ENCODE measurements at places on chromosomes 3 and 15. TPM values are rescaled to one million over a fixed set of nuclear protein-coding genes. Genes with fewer than 3 reads are reported as not detected.

DNA sequence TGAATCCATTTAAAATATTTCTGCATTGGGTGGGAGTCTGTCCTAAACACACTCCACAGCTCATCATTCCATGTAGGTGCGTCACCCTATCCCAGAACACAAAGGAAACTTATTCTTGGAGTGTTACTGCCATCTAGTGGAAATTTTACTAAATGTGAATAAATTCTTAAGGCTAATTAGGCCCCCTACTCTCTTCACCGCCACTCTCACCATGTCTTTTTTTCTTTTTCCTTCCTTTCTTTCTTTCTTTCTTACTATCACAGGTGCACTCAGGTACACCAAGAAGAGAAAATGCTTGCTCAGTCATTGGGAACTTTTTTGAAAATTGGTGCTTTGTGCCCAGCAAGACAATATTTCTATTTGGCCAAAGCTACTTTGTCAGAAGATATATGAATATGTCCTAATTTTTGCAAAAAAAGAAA is 26.4 kb upstream of the ATP8B4 start:
- no peaks in the 10 kb centered on the region for H3K36me3 ChIP-seq
- no peak overlapping the region for H3K4me3 ChIP-seq
- no peaks in the 10 kb centered on the region for H3K4me1 ChIP-seq
- H3K27ac ChIP-seq: no peak overlapping the region
- H3K27me3 ChIP-seq: no peaks in the 10 kb centered on the region

Gene TMEM266
- total RNA-seq: 0.21 TPM

- H3K4me1 ChIP-seq: no peaks in the 10 kb centered on the region
- DNase-seq: no peak
- no peaks in the 10 kb centered on the region for H3K36me3 ChIP-seq
- no peak overlapping the region for H3K27ac ChIP-seq
- H3K4me3 ChIP-seq: no peak overlapping the region
- no peaks in the 10 kb centered on the region for H3K27me3 ChIP-seq
Observed at GRCh38 chr3:161171639-161172552, 49.2 kb upstream of the NMD3 start.

Gene ITIH1
- 0.31 TPM for total RNA-seq

DNA sequence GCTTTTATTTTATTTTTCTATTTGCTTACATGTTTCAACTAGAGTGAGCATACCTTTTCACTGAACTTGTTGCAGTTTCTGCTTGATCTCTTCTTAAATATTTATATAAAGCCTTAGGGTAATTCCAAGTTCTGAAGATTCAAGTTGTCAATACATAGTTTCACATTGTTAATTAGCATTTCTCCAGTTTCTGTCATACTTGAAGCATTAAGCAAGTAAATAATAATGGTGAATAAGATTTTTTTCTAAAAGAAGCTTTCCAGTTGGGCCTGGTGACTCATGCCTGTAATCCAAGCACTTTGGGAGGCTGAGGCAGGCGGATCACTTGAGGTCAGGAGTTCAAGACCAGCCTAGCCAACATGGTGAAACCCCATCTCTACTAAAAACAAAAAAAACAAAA is 53.9 kb downstream of the CALML4 start:
- H3K27me3 ChIP-seq: no peaks in the 10 kb centered on the region
- peaks cover 7% of the 10 kb centered on the region for H3K4me1 ChIP-seq
- DNase-seq: no peak
- no peak overlapping the region for H3K27ac ChIP-seq

DNA sequence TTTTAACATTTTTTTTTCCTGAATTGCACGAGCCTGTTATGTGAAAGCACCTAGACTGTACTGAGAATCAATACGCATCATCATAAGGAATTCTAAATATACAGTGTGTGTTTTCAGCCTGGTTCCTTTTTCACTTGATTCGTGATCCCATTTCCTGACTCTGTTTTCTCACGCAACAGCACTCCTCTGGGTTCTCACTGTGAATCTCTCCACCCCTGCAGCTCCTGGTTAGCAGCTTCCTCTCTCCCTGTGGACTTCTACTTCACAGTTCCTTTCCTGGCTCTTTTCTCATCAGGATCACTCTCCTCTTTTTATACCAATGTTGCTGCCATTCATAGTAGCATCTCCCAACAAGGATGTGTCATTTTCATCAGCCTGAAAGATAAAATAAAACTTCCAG is 297.2 kb downstream of the CADM2 start:
- no peaks in the 10 kb centered on the region for H3K36me3 ChIP-seq
- H3K4me3 ChIP-seq: no peak overlapping the region
- no peak overlapping the region for H3K27ac ChIP-seq
- H3K4me1 ChIP-seq: no peaks in the 10 kb centered on the region

Gene PRR20G
- total RNA-seq: not detected

GRCh38 chr3:37610529-37610928 is 251.2 kb upstream of the CTDSPL start:
- peaks cover 3% of the 10 kb centered on the region for H3K4me1 ChIP-seq
- H3K27ac ChIP-seq: no peak overlapping the region
- no peaks in the 10 kb centered on the region for H3K27me3 ChIP-seq
- no peak overlapping the region for H3K4me3 ChIP-seq
- no peaks in the 10 kb centered on the region for H3K36me3 ChIP-seq
- DNase-seq: no peak

DNA sequence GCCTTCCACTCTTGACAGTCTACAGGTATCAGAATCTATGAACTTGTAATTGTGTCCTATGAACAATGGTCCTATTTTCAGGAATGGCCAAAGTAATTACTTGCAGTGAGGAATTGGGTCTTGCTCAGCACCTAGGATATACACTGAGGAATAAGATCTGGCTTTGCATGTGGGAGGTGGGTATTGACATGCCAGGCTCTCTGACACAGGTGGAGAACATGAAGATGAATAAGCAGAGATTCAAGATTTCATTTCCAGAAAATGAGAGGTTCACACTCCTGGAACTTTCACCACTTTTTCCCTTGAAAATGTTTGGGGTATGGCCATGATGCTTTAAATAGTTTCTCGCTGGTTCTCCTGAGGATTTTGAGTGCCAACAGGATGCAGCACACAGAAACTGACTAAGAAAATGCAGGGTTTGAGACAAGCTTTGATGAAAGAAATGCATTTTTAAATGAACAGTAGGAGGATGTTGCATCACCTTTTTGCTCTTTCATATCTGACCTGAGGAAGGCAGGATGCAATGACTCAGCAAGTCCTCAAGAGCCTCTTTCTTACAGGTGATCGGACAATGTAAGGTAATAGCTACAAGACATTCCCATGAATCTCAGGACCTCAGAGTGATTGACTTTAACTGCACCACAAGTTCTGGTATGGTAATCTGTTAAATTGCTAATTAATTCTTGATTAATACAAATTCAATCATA is 3.7 kb downstream of the HRG start:
- H3K36me3 ChIP-seq: no peaks in the 10 kb centered on the region
- H3K27ac ChIP-seq: no peak overlapping the region
- H3K4me1 ChIP-seq: no peaks in the 10 kb centered on the region
- H3K4me3 ChIP-seq: no peak overlapping the region

- H3K4me1 ChIP-seq: no peaks in the 10 kb centered on the region
- DNase-seq: no peak
- no peaks in the 10 kb centered on the region for H3K27me3 ChIP-seq
- no peaks in the 10 kb centered on the region for H3K36me3 ChIP-seq
- H3K27ac ChIP-seq: no peak overlapping the region
- H3K4me3 ChIP-seq: no peak overlapping the region
Observed at GRCh38 chr3:129745253-129745652, 138.8 kb upstream of the PLXND1 start.

DNA sequence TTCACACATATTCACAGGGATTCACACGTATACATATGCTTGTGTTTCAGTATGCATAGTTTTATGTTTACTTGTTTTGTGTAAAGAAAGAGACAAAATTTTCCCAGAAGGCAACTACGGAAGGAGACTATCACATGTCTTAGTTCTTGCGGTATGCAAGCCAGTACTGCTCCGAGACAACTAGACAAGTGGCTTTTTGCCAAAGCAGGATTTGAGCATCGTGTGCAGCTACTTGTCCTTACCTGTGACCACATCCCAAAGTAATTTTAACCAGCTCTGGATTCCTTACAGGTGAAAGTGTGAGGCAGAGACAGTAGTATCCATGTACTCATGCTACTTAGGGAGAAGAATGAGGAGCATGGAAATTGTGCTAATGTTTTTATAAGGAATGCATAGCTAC is 591.4 kb upstream of the NR2F2 start:
- H3K4me1 ChIP-seq: no peaks in the 10 kb centered on the region
- no peak overlapping the region for H3K4me3 ChIP-seq
- no peaks in the 10 kb centered on the region for H3K27me3 ChIP-seq
- DNase-seq: no peak
- H3K36me3 ChIP-seq: no peaks in the 10 kb centered on the region
- no peak overlapping the region for H3K27ac ChIP-seq

GRCh38 chr3:67781871-67782270 is 127.5 kb upstream of the SUCLG2 start:
- no peaks in the 10 kb centered on the region for H3K4me1 ChIP-seq
- H3K27me3 ChIP-seq: no peaks in the 10 kb centered on the region
- H3K4me3 ChIP-seq: no peak overlapping the region
- no peak overlapping the region for H3K27ac ChIP-seq
- H3K36me3 ChIP-seq: no peaks in the 10 kb centered on the region
- no peak for DNase-seq

Gene SCN11A
- total RNA-seq: not detected

Gene GNAT1
- total RNA-seq: not detected

DNA sequence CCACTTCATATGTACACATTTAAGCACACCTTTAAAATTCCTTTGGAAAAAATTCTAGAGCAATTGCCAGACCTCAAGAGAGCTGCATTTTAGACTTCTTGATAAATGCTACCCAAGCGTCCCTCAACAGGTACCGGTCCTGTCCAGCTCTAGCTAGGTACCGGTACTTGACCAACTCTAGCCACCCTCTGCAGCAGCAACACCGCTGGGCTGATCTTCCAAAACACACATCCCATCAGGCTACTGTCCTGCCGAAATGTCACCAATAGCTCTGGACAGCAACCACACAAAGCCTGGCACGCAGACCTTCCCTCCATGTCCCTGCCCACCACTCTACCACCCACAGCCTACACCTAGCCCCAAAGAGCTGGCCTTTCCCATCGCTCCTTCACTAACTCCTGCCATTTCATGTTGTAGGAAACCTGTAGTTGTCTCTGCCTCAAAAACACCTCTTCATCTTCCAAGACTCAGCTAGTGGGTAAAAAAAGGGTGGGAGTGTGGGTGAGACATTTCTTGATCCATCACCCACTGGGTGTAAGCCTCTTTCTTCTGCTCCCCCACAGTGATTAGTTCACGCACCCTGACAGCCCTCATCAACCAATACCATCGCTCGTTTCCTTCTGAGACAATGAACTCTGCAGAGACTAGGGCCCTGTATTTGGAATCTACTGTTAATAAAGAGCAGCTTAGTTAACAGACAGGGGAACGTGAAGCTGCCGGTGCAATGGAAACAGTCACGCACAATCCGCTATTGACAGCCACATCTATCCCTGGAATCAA is 6.8 kb downstream of the CHSY1 start:
- DNase-seq: no peak
- peaks cover 4% of the 10 kb centered on the region for H3K36me3 ChIP-seq
- H3K4me3 ChIP-seq: no peak overlapping the region
- H3K27me3 ChIP-seq: no peaks in the 10 kb centered on the region
- H3K27ac ChIP-seq: no peak overlapping the region
- H3K4me1 ChIP-seq: peaks cover 79% of the 10 kb centered on the region

GRCh38 chr3:52090131-52090932 is 34.0 kb upstream of the DUSP7 start:
- no peaks in the 10 kb centered on the region for H3K36me3 ChIP-seq
- H3K27me3 ChIP-seq: no peaks in the 10 kb centered on the region
- no peak for DNase-seq
- H3K4me1 ChIP-seq: no peaks in the 10 kb centered on the region
- H3K27ac ChIP-seq: no peak overlapping the region

DNA sequence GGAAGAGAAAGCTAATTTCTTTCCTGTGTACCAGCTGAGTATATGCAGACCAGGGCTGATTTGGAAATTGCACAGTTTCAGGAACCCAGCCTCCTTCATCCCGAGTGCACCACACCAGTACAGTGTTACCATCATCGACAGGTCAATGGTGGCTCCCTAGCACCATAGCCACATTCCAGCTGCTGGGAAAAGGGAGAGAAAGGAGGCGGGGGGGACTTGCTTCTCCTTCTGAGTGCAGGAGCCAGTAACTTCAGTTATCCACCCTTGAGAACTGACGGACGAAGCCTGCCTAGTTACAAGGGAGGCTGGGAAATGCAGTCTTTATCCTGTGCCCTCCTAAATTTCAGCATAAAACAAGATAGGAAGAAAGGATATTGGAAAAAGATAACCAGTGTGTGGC is 129.7 kb upstream of the PRICKLE2 start:
- H3K36me3 ChIP-seq: no peaks in the 10 kb centered on the region
- no peak overlapping the region for H3K4me3 ChIP-seq
- DNase-seq: no peak
- H3K27ac ChIP-seq: no peak overlapping the region
- H3K4me1 ChIP-seq: no peaks in the 10 kb centered on the region

Gene HESX1
- 1.1 TPM for total RNA-seq

DNA sequence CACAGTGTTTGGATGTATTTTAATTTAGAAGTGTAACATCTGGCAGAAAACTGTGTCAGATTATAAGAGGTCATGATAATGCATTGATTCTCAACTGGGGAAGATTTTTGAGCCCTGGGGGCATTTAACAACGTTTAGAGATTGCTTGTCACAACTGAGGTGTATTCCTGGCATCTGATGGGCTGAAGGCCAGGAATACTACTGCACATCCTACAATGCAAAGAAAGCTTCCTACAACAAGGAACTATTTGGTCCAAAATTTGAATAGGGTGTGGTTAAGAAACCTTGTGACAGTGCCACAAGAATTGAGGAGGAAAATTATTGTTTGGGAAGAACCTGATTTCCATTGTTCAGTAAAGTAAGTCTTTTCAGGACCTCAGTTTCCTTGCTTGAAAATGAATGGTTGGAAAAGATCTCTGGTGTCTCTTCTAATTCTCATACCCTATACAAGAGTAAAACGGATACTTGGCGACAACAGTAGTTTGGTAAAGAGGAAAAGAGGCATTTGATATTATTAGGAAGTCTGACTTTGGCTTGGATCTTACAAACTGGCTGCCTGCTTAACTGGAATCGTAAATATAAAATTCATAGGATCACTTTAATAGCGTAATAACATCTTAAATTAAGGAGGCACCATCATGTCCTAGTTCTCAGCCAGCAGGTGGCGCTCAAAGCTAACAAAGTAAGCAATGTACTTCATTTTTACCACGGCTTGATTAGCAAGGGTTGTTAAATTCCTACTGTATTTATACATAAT is 4.3 kb downstream of the DAZL start:
- peak; percentile 45 for DNase-seq
- H3K27me3 ChIP-seq: no peaks in the 10 kb centered on the region
- H3K4me1 ChIP-seq: no peaks in the 10 kb centered on the region
- no peaks in the 10 kb centered on the region for H3K36me3 ChIP-seq
- H3K27ac ChIP-seq: no peak overlapping the region

Gene SLC6A11
- total RNA-seq: not detected

Gene FAM43A
- 51.4 TPM for total RNA-seq

- H3K27me3 ChIP-seq: 0 out of 2 replicates have a peak, but pooled peaks cover 3% of the 10 kb centered on the region
- no peak overlapping the region for H3K4me3 ChIP-seq
- no peak for DNase-seq
- no peak overlapping the region for H3K27ac ChIP-seq
- no peaks in the 10 kb centered on the region for H3K4me1 ChIP-seq
- no peaks in the 10 kb centered on the region for H3K36me3 ChIP-seq
Observed at GRCh38 chr3:124361566-124361965, 368.7 kb upstream of the UMPS start.

Gene CX3CR1
- not detected for total RNA-seq

Gene CAND2
- total RNA-seq: 0.13 TPM

- H3K4me3 ChIP-seq: no peak overlapping the region
- peak overlapping the region; percentile 12 for H3K27ac ChIP-seq
- H3K36me3 ChIP-seq: peaks cover 11% of the 10 kb centered on the region
- no peaks in the 10 kb centered on the region for H3K27me3 ChIP-seq
- peaks cover 33% of the 10 kb centered on the region for H3K4me1 ChIP-seq
- no peak for DNase-seq
Observed at GRCh38 chr3:194483850-194484249, 3.0 kb downstream of the ATP13A3 start.
